ENCODE measurements at places on chromosomes 3 and 15.

- no peak for DNase-seq
These were observed 22.9 kb downstream of the IL5RA start for GRCh38 chr3:3087279-3087678.

GRCh38 chr3:16390581-16390980 lies 122.9 kb downstream of the RFTN1 start:
- no peak for DNase-seq

DNA sequence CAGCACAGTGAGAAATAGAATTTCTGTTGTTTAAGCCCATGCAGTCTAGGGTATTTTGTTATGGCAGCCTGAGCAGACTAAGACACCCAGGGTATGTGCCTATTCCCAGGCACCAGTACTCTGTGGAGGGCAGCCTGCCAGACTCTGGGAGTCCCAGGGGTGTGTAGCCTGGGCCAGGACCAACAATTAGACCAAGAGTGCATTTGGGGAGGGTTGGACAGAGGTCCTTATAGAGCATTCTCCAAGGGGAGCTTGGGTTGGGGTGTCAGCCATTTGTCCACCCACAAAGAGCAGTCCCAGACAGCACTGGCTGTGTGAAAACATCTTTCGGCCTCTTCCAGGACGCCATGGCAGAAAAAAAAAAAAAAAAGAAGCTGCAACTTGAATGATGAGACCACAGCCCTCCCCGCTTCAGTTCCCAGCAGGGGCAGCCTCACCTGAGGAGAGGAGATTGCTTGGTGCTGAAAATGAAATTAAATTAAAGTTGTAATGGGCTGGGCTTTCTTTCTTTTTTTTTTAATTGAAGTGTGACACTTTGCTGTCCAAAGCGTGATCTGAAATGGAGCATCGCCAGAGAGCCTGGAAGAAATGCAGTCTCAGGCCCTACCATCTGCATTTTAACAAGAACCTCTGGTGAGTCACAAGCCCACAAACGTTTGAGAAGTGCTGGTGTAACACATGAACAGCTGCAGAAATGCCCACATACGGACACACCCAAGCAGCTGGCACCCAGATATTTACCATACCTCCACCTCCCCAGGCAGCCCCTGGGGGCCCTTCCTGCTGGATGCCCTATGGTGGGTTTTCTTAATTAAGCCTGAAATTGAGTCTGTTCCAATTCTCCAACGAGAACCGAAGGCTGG lies 21.3 kb upstream of the CAV3 start:
- no peak for DNase-seq

- DNase-seq: no peak
These were observed 76.9 kb downstream of the PIK3R4 start for GRCh38 chr3:130669740-130670139.

- no peak for DNase-seq
These were observed 22.9 kb downstream of the FYCO1 start for GRCh38 chr3:45972534-45973402.

DNA sequence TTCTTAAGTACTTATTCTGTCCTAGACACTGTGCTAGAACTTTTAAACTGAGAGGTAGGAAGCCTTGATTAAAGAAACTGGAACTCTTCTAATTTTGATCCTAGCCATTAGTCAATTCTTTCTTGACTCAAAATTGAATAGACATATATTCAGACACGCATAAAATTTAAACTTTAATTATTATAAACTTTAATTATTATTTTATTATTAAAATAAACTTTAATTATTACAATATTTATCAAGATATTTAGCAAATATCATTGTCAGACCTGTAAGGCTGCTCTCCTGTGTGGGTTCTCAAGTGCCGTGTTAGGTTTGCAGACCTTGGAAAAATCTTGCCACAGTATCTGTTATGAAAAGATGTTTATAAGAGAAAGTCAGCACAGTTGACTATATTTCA lies 562.9 kb downstream of the MECOM start:
- DNase-seq: no peak

DNA sequence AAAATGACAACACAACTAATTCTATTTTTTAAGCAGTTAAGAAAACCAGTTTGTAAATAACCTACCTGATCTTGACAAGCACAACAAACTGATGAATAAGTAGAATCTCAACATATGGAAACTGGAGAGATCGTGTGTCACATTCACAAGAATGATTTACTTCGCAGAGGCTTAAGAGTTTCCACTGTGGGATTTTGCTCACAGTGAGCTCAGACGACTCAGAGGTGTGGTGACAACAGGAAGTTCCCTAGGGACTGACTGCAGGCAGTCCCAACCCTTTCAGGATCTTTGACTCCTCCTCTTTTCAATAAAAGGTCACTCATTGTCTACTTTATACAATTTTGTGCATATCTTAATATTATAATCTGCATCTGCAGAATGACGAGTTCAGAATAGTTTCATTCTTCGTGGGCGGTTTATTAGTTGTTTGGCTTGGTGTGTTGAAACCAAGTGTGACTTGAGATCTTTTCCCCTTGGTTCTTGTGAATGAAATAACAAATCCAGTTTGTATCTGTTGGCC lies at the start of gene LIPH:
Gene LIPH, minus strand, starts transcription at position 231 of the 520 bp plus-strand sequence. Its CDS starts 117 bp downstream, at position 114.
- no peak for DNase-seq

- DNase-seq: no peak
These were observed 216.9 kb downstream of the ZBTB20 start for GRCh38 chr3:114929971-114930732.

GRCh38 chr3:134854254-134854653 lies 59.2 kb downstream of the EPHB1 start:
- no peak for DNase-seq

- DNase-seq: peak; percentile 31
These were observed 72.6 kb upstream of the ZBED2 start for GRCh38 chr3:111667621-111668239.

GRCh38 chr3:71210257-71211007 lies 373.1 kb downstream of the FOXP1 start:
- DNase-seq: no peak

DNA sequence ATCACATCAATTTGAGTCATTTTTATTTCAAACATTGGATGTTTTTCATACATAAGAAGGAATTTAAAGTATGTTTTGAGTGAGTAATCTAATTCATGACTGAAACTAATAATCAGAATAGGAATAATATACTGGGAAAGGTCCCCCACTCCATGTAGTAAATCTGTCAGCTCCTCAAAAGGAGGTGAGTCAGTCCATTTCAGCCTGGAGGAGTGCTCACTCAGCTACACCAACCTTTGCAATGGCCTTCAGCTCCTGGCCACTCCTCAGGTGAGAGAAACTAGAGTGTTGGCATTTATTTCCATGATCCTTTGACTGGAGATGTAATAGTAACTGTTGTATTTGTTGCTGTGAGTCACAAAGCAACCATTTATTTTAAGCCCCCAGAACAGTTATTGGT lies 744.9 kb upstream of the ARRDC4 start:
- no peak for DNase-seq

DNA sequence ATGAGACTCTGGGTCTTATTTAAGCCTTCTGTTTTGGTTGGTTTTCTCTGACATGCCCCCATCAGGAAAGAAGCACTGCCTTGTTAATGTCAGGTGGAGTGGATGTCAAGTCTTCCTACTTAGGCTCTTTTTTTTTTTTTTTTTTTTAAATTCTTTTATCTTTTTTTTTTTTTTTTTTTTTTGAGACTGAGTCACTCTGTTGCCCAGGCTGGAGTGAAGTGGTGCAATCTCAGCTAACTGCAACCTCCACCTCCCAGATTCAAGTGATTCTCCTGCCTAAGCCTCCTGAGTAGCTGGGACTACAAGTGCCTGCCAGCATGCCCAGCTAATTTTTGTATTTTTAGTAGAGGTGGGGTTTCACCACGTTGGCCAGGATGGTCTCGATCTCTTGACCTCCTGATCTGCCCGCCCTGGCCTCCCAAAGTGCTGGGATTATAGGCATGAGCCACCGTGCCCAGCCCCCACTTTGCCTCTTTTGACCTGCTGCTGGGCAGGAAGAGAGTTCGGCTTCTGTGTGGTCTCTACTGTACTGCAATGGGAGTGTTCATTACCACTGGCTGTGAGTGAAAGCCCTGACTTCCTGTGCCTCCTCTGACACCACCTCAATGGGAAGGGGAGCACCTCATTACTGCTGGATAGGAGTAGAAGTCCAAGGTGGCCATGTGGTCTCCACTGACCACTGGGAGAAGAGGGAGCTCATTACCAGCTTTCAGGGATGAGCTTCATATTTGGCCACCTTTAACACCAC lies 10.9 kb downstream of the CTDSPL start:
- no peak for DNase-seq

DNA sequence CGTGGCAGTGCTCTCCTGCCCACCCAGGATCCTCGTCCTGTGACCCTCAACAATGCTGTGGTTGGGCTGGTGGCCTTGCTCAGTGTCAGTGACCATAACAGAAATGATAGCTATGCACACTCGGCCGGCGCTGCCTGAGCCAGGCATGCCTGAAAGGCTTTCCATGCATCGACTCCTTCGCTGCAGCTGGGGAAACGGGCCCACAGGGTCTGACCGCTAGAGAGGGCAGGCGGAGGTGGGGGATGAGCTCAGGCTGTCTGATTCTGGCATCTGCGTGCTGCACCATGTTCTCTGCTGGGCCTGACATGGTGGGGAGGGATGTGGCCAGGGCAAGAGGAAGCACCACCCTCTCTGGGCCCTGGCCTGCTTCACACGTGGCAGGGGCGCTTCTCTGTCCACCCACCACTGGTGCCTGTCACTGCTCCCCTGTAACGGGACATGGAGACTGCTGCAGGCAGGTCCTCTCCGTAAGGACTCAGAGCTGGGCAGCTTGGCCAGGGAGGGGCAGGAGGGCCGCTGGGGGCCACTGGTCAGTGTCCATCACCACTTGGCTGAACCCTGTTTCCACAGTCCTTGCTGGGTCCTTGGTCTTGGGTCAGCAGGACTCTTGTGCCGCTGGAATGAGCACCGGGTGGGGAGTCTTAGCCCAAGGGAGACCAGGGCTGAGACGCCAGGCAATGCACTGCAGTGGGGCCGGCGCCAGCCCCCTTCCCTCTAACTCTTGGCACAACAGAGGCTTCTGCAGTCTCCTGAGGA lies 64.1 kb upstream of the RPL32 start:
- no peak for DNase-seq

DNA sequence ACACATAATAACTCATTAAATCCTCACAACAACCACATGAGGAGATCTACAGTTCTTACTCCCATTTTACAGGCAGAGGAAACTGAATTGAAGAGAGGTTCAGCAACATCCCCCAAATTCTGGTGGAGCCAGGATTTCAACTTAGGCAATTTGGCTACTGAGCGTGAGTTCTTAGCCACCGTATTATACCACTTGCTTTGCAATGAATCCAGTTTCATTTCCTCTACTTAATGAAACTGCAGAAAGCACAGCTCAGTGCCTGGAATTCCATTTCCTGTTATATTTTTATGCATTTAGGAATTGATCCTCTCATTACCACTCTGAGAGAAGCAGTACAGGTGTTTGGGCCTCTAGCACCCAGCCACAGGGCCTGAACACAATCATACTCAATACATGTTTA lies 4.3 kb downstream of the ZNF860 start:
- no peak for DNase-seq

- no peak for DNase-seq
These were observed 36.4 kb upstream of the SLCO2A1 start for GRCh38 chr3:134066158-134066541.

DNA sequence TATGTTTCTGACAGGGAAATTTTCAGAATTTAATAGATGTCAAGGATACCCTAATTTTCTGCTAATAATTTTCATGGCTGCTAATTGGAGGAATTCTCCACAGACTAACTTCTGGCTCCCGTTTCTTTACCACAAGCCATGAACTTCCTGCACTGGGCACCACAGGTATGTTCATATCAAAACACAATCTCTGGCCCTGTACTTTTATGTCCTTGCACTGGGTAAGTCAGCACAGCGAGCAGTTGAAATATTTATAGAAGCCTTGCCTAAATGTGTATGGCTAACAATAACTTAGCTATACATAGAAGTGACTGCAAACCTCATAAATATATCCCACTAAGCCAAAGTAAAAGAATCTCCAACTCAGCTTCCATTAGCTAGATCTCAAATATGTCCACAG lies 246.9 kb downstream of the ZIC1 start:
- no peak for DNase-seq

DNA sequence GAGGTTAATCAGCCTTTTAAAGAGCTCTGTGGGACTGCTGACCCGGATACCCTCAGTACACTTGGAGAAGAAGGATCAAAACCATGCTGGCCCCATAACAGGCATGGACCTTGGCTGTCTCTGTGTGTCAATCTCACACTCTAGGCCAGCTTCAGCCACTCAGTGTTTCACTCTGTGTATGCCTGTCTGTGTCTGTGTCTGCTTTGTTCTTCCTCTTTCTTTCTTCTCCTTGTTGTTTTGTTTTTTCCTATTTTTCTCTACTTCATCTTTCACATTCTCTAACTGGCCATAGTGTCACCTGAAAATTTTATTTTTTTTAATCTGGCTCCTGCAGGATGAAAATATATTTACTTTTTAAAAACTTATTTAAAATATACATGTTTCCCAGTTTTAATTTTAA lies 51.1 kb downstream of the SERP1 start:
- peak; percentile 3 for DNase-seq

GRCh38 chr3:48422681-48423080 lies 7.2 kb downstream of the PLXNB1 start:
- no peak for DNase-seq

- DNase-seq: peak; percentile 12
These were observed 10.6 kb downstream of the MELTF start for GRCh38 chr3:197019021-197019420.

Measured in midbrain (tissue), 1 donor.